ENCODE measurements at places on chromosomes 5 and 9.

GRCh38 chr9:131140112-131140511 lies 14.7 kb downstream of the NUP214 start:
- no peak for DNase-seq

DNA sequence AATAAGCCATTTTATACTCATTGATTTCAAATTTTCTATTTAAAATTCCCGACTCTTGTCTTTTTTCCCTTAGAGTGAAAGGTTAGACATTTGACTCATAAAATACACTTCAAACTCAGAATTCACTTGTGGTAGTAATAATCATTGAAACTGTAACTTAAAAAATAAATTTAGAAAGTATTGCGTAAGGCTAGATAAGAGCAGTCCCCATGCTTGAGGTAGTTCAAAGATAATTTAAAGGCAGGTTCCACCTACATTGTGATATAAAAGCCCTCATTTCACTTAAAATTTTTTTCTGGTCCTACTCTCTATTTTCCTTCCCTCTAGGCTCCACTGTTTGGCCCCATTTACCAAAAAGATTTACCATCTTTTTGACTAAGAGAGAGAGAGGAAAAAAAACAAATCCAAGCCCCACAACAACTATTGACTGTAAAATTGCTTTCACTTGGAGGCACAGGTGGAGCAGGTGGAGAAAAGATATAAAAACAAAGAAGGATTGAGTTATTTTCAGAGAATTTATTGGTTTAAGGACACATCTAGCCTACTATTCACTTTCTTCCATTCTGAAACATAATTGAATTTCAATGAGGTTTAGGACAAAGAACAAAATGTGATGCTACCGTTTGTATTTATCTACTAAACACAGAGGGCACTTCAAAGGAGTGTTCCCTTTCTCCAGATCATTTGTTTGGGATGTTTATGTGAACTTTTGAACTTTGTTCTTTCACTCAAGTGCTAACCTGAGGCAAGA lies 61.0 kb downstream of the FBXO4 start:
- DNase-seq, result no peak

DNA sequence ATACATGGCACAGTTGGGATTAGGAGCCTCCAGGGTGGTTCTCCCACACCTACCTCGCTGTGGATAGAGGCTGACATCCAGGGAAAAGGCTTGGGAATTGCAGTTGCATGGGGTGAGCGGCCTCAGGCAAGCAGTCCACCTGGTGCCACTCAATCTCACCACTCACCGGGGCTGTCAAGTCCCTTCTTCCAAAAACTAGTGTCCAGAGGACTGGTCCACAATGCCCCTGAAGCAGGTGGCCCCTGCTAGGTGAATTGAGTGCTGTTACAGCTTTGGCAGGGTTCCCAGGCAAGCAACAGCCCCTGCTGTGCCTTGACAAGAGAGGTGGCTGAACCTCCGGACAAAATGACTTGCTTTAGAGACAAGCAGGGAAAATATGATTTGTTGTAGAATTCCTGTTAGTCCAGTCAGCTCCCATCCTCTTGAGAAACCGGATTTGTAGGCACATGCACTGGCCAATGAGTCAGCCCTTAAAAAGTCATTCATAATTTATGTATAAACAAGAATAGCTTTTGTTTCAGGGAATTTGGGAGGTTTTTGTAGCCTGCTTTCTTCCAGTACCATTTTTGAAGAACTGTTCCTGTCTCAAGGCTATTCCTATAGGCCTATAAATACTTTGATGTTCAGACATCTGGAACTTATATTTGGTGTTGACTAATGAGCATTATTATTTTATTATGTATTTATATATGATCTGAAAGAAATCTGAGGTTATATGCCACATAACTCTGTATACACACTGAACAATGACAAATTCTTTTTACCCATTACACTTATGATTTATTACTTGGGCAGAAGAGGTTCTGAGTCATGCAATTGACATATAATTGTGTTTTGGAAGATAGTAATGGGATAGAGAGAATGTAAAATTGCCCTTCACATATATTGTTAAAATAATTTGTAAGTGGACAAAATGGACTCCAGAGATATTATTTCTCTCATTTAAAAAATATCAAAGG lies 411.1 kb downstream of the ACTL7B start:
- peak; percentile 90 for DNase-seq

GRCh38 chr5:71563161-71563560 lies 24.0 kb upstream of the MCCC2 start:
- no peak for DNase-seq

DNA sequence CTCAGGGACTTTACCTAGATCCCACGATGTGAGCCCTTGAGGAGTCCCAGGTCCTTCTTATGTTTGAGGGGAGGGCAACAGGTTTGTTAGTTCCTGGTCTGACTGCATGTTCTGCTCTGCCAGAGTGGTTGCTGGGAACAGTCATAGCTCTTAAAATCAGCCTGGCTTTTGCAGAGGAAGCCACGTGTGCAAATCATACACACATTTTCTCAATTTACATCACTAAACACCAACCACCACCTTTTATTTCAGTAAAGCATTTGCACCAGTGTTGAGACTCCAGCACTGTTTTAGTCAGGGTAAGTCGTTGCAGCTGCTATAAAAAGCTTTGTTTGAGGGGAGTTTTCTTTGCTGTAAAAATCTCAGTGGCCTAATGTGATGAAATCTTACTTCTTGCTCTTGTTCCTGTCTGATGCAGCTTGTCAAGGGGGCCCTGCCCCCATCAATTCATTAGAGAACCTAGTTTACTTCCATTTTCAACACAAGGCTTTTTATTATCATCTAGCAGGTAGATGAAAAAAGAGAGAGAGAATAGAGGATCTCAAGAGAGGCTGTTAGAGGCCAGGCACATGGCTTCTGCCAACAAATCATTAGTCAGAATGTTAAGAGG lies 70.3 kb upstream of the VCAN start:
- DNase-seq, result no peak

- no peak for DNase-seq
Observed at GRCh38 chr9:109411069-109411761, 86.9 kb downstream of the PTPN3 start.

- peak; percentile 60 for DNase-seq
Observed at GRCh38 chr5:528629-529511, 4.6 kb upstream of the SLC9A3 start.

- no peak for DNase-seq
Observed at GRCh38 chr5:26757941-26758340, 280.4 kb downstream of the CDH9 start.

DNA sequence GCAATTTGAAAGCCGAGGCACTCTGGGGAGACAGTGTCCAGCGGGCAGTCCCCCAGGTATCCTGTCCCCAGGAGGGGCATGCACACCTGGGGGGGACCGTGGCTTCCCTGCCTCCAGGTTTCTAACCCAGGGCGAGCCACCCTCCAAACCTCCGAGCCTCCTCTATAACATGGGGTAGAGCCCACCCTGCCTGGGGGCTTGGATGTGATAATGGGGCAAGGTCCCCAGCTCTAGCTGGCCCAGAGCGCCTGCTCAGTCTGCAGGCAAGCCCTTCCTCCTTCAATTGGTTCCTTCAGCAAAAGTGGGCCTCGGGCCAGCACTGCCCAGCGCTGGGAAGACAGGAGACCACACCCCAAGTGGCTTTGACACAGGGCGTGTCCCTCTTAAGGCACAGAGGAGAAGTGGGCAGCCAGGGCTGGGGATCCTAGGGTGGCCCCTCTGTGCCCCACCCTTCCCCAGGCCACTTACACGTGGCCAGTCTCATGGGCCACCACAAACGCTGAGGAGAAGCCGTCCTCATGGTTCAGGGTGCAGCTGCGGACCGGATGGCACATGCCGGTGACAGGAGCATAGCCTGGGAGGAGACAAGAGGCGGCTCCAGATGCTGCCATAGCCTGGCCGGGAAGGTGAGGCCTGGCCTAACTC lies 94.3 kb downstream of the ZNF354C start:
- DNase-seq, result no peak

DNA sequence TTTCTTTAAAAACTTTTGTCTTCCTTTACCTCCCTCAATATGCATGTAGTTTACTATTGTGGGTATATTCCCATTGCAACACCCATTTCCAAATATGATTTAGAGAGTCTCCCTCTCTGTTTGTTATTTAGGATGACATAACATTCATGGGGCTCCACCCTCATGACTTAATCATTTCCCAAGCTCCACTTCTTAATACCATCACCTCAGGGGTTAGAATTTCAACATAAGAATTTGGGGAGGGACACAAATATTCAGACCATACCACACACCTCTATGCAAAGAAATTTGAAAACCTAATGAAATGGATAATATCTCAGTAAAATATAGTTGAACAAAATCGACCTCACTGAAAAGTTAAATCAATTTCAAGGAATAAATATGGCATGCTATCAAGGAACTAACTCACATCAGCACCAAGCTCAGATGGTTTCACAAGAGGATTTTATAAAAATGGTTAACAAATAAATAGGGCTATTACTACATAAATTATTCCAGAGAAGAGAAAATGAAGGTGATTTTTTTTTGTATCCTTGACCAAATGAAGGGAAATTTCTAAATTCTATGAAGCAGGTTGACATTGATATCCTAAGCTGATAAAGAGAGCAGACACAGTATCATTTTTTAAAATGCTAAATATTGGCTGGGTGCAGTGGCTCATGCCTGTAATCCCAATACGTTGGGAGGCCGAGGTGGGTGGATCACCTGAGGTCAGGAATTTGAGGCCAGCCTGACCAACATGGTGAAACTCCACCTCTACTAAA lies 20.2 kb upstream of the UBTD2 start:
- peak; percentile 42 for DNase-seq

- DNase-seq, result no peak
Observed at GRCh38 chr9:4144869-4145268, 155.0 kb downstream of the GLIS3 start.

GRCh38 chr9:136328622-136329041 lies 1.3 kb downstream of the GPSM1 start:
- no peak for DNase-seq

GRCh38 chr5:135813758-135814157 lies 20.7 kb upstream of the SLC25A48 start:
- DNase-seq, result no peak

DNA sequence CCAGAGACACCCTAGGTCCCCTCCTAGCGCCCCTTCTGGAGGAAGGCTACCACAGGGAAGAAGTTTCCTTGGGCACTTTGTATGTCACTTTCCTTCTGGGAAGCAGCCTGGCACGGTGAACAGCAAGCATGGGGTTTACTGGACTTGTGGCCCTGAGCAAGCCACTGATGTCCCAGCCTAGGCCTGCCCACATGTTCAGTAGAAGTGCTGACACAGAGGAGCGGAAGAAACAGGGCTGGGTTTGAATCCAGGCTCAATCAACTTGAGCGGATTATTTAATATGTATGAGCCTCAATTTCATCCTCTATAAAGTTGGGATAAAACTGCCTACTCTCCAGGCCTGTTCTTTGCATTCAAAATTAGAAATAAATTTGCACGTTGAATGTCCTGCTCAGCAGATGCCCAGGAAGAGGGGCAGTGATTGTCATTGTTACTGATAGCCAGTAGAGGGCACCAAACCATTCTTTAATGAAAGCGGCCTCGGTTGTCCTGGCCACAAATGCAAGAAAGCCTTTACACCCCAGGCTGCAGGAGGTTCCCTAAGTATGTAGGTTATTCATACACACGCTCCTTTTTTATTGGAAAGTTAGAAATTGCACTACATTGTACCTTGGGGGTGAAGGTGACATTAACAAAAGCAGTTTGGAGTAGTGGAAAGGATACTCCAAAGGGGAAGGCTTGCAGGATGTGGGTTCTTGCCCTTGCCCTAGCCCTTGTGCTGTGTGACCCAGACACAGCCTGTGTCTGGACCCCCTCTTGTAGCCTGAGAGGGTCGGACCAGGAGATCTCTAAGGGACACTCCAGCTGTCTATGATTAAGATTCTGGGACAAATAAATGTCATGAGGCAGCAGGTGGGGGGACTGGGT lies 13.4 kb upstream of the XPA start:
- DNase-seq, result peak; percentile 40

DNA sequence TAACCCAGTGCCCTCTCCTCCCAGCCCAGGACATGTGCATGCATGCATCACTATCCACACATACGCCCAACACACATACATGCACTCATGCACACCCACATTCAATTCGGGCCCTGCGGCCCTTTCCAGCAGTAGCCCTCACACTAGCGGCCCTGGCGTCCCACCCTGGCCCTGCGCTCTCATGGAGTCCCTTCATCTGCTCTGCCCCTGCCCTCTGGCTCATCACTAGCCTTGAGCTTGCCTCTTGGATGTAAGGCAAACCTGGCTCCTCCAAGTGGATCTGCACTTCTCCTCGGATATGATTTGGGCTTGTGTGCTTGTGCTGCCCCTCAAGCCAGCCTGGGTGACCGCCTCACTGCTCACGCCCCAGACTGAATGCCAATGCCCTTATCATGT lies 147.2 kb downstream of the SEC61B start:
- DNase-seq, result no peak

DNA sequence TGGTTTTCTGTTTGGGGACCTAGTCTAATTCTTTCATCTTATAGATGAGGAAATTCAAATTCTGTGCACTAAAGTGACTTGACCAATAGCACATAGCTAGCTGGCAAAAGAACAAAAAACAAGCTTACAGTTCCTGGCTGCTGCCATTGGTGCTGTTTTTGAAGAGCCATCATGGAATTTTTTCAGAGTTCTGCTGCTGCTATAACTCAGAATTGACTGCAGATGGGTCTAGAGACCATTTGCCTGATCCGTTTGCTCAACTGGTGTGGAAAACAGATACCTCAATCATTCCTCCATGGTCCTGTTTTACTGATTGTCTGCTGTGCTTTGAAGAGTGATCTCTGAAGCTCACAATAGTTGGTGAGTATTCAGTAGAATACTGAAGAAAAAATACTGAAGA lies 15.2 kb downstream of the FBXL7 start:
- DNase-seq, result no peak

DNA sequence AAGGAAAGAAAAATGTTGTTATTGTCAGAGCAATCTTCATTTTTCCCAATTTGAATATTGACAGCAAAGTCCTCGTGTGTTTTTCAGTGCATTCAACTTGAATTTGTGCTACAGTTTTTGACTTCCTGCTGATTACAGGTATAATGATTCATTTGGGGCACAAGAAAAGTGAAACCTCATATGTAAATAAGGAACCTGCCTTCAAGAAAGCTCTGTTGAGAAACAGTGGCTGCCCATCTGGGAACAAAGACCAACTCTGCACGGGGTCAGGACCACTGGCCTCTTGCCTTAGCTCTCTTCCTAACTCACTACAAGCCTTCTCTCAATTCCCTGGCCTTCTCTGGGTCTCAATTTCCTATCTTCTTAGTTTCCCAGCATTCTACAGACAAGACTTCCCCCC lies 21.0 kb downstream of the TIMD4 start:
- no peak for DNase-seq

DNA sequence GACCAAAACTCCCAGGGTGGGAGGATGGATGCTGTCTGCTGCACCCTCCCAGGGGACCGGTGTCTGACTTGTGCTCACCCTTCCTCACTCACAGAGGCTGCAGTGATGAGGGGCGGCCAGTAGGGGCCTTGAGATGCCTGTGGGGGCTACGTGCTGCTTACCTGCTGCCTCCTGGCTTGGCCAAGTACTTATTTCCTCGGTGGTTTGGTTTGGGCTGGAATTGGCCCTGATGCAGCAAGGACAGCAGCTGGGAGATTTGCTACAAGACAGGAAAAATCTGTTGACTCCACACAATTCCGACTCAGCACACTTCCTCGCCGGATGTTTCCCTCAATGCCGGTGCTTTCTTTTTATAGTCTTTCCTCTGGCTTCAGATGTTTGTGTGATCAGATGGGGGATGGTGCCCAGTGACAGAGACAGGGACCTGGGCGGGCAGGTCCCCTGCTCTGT lies 6.6 kb downstream of the PCDH12 start:
- DNase-seq, result peak; percentile 10

Measured in SHP77 (cell line).